ENCODE measurements at places on chromosomes 1 and 21. TPM values are rescaled to one million over a fixed set of nuclear protein-coding genes. Genes with fewer than 3 reads are reported as not detected.

DNA sequence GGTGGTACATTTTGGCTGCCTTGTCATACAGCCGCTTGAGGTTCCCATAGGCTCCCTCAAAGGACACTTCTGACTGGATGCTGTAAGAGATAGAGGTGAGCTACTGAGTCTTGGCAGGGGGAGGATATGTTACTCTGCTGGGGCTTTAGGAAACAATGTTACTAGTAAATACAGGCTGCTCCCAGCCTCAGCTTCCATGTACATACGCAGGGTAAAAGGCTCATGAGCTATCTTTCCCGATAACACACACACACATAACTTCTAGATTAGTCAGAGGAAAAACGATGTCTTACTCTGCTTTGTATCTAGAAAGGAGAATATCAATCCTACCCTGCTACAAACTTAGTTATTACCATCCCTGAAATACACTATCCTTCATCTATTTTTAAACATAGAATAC lies 14.3 kb downstream of the SMG5 start:
- no peak for DNase-seq

- no peak for DNase-seq
Measured at GRCh38 chr1:29396438-29397255, 160.3 kb downstream of the PTPRU start.

DNA sequence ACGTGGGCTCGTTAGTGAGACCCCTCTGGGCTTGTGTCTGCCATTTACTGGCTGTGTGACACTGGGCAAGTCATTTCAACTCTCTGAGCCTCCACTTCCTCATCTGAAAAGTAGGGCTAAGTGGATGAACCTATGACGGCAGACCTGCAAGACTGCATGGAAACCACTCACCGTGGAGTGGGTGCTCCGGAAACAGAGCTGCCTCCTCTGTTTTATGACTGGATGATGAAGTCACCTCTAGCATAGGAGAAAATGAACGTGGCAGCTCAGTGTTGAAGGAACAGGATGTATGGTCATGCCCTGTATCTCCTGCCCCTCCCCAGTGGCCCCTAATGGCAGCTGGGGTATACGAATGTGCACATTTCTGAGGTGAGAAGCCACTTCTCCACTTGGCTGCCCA lies 40.5 kb downstream of the STPG1 start:
- peak; percentile 74 for DNase-seq

- no peak for DNase-seq
Measured at GRCh38 chr1:66576645-66577044, 42.7 kb downstream of the SGIP1 start.

GRCh38 chr1:9240914-9241820 lies 6.6 kb downstream of the H6PD start:
- DNase-seq, result no peak

GRCh38 chr1:171141688-171142415 lies 43.2 kb upstream of the FMO2 start:
- no peak for DNase-seq

- no peak for DNase-seq
Measured at GRCh38 chr1:3857791-3858129, 484 bp downstream of the DFFB start.

DNA sequence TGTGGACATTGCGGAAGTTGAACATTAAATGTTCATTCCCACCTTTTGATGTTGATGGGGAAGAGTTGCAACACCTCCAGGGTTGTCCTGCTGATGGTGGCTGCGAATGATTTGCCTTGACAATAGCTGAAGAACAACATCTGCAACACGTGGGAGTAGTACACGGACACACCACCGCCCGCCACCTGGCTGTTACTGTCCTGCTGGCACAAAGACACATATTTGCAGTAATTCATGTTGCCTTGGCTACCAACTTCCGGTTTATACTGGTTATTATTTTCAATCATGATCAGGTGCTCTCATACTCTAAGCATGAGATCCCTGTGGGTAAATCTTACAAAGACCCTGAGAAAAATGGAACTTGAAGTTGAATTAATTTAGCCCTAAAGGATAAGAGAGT lies 55.2 kb downstream of the UBR4 start:
- peak; percentile 62 for DNase-seq

DNA sequence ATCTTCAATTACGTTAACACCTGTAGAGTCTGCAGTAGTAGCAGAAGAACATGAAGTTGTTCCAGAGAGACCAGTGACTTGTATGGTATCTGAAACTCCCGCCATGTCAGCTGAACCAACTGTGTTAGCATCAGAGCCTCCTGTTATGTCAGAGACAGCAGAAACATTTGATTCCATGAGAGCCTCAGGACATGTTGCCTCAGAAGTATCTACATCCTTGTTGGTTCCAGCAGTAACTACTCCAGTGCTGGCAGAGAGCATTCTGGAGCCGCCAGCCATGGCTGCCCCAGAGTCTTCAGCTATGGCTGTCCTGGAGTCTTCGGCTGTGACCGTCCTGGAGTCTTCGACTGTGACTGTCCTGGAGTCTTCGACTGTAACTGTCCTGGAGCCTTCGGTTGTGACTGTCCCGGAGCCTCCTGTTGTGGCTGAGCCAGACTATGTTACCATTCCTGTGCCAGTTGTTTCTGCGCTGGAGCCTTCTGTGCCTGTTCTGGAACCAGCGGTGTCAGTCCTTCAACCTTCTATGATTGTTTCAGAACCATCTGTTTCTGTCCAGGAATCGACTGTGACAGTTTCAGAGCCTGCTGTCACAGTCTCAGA lies 10.3 kb downstream of the SON start:
- no peak for DNase-seq

DNA sequence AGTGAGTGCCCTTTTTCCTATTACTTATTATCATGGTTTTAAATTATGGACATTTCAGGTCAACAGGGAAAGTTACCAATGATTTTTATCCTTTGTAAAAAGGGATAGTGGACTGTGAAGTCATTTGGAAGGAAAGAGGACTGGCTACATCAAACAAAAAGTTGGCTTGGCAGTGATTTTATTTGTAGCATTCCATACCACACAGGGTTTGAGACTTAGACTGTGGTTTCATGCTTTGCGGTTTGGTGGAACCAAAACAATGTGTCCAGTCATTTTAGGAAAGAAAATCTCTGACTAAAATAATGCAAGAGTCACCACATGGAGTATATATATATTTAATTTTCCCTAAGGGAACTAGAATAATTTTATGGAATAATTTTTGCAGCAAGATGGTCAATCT lies 239.5 kb downstream of the HMCN1 start:
- no peak for DNase-seq

GRCh38 chr1:43039228-43040055 lies 80.8 kb upstream of the SLC2A1 start:
- no peak for DNase-seq

- no peak for DNase-seq
Measured at GRCh38 chr1:246300626-246301549, 206.2 kb downstream of the SMYD3 start.

DNA sequence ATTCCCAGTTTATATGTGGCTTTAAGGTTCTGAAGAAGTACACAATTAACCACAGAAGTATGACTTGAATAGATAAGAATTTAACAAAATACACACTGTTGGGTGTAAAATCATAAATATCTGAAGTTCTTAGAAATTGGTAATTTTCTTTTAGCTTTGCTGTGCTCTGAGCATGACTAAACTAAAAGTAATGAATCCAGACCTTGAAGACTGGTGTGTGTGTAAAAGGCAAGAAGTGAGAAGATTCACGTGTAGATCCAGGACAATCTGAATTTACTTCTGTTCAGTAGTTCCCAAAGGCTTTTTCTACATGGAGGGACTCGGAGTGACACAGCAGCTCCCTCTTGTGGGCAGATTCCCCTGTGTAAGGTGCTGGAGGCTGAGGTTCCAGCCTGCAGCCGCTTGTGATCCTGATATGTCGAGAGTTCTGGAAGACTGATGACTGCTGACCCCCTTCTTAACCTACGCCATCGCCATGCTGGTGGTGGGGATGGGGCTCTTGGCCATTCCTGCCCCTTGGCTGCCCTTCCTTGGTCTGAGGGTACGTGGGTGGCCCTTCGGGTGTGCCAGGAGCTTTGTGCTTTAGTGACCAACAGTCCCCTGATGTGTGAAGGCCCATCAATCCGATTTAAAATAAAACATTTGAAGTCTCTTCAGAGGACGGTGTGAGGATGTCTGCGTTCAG lies 62.7 kb downstream of the ADARB1 start:
- peak; percentile 95 for DNase-seq

- DNase-seq, result no peak
Measured at GRCh38 chr1:157831968-157832626, 9.5 kb downstream of the CD5L start.

GRCh38 chr1:26023826-26024225 lies 2.3 kb downstream of the EXTL1 start:
- DNase-seq, result no peak

GRCh38 chr1:73593364-73593763 lies 604.6 kb downstream of the LRRIQ3 start:
- DNase-seq, result no peak

DNA sequence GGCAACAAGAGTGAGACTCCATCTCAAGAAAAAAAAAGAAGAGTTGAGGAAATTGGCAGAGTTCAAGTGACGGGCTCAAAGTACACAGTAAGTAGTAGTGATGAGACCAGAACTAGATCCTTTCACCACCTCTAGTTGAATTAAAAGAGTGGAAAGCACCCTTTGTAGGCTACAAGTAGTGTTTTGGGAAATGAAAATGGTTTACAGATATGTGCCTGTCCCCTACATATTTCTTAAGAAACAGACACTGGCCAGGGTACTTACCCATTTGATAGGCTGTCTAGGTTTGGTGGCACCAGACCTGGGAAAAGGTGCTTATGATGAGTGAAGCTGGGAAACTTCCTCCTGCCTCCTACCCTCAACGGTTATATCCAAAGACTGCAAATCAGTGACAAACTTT lies 163.7 kb upstream of the BEND5 start:
- no peak for DNase-seq

DNA sequence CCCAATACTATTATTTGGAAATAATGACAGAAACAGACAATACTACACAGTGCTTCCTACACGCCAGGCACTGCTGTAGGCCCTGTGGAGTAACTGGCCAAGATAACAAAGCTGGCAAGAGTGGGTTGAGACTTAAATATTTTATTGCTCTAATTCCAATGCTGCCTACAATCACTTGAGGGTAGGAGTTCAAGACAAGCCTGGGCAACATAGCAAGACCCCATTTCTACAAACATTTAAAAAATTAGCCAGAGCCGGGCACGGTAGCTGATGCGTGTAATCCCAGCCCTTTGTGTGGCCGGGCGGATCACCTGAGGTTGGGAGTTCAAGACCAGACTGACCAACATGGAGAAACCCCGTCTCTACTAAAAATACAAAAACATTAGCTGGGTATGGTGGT lies 9.3 kb upstream of the PABPC4 start:
- no peak for DNase-seq

GRCh38 chr1:227781314-227781930 lies 34.1 kb upstream of the PRSS38 start:
- DNase-seq, result no peak

- no peak for DNase-seq
Measured at GRCh38 chr1:116404699-116405098, 31.7 kb downstream of the ATP1A1 start.

DNA sequence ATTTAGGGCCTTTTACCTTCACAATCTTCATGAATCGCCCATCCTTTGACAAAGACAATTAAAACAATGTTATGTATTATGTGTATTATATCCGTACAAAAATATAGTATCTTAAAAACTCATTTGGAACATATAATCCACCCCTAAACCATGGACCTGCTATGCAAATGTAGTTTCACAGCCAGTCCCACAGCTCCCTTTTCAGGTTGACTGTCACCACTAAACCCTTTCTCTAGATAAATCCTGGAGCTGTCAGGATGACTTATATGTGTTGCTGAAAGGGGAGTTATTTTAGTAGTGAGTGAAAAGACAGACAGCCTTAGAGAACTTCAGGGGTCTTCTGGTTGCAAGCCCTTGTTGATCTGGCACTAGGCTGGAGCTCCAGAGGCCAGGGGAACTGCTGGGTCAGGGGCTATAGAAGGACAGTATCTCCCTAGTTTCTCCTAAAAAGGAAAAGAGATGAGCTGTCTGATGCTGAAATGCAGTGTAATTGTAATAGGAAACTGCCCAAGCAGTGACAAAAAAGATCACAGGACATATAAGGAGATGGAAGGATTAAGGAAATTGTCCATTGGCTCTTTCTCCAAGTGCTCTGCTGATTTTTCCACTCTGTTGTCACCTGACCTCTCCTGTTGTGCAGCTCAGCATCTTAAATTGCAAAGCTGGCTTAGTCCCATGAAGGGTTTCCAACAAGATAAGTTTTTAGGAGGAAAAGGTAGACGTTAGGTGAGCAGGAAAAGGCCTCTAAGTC lies 127.7 kb downstream of the S1PR1 start:
- no peak for DNase-seq

GRCh38 chr1:220076861-220077762 lies 12.5 kb downstream of the BPNT1 start:
- no peak for DNase-seq

DNA sequence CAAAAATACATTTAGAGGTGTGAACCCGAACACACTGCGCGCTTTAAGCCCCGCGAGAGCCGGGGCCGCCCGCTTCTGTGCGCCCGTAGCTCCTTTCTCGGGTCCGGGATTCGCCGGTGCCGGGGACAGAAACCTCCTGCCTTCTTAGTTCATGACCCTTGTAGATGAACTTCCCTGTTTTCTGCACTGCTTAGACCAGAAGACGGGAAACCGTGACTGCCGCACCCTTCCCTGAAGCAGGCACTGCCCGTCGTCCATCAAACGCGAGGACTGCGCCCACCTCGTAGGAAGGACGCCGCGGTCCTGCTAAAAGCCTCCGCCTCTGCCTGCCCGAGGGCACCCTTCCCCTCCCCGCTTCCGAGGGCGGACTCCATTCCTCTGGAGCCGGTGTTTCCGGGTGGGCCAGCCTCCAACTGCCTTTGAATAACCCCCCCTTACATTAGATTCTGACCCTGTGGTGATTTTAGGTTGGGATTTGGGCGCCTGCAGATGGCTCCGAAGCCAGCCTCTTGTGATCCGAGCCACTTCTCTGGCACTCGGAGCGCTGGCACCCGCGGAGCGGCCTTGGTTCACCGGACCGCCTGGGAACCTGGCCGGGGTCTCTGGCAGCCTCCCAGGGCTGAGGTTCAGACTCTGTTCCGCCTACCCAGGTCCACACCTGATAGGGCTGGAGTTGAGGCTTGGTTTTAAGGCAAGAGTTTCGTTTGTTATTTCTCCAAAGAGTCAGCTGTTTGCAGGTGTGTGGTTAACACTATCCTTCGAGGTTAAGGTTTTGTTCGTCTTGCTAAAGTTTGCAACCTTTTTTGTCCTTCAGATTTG lies 1.2 kb upstream of the PTTG1IP start:
- peak; percentile 76 for DNase-seq

- DNase-seq, result no peak
Measured at GRCh38 chr1:191176131-191176530, 698.5 kb upstream of the BRINP3 start.

- DNase-seq, result peak; percentile 8
Measured at GRCh38 chr1:53369761-53370160, 41.9 kb upstream of the LRP8 start.

The AADACL4 gene
- total RNA-seq, result not detected

The KCNJ10 gene
- not detected for total RNA-seq

The GABRD gene
- total RNA-seq, result not detected

The SELP gene
- 8.3 TPM for total RNA-seq

The IFNGR2 gene
- total RNA-seq, result 69.3 TPM

The MATN1 gene
- total RNA-seq, result not detected

The ETV3L gene
- total RNA-seq, result not detected

The TMEM82 gene
- 29.5 TPM for total RNA-seq

The S100A4 gene
- 435 TPM for total RNA-seq

The LRIG2 gene
- total RNA-seq, result 11.6 TPM

The OXCT2 gene
- 7.4 TPM for total RNA-seq

The VASH2 gene
- not detected for total RNA-seq

The MROH9 gene
- not detected for total RNA-seq

The GSTM1 gene
- total RNA-seq, result not detected

The NT5C1A gene
- not detected for total RNA-seq

The F13B gene
- not detected for total RNA-seq

The S100A5 gene
- not detected for total RNA-seq

The KTI12 gene
- total RNA-seq, result 8.9 TPM
